ENCODE measurements at places on chromosomes 4 and X.

DNA sequence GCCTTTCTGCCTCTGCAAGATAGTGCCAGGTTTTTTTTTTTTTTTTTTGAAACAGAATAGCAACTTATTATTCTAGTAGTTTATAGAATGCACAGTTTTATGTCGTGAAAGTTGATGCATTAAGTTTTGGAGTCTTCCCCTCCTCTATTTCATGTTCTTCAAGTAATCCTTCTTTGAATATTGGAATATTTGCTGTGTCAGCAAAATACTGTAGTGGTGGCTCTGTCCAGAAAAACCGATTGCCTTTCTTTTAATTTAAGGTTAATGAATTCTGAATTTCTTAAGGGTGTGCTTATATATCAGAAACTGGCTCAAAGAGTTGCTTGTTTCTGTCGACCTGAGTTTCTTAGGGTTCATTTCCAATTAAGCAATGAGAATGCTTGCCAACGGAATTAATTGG, 34.8 kb upstream of the TMSB15B start:
- DNase-seq, result no peak

GRCh38 chr4:27807207-27807606, 946.6 kb downstream of the STIM2 start:
- DNase-seq, result no peak

DNA sequence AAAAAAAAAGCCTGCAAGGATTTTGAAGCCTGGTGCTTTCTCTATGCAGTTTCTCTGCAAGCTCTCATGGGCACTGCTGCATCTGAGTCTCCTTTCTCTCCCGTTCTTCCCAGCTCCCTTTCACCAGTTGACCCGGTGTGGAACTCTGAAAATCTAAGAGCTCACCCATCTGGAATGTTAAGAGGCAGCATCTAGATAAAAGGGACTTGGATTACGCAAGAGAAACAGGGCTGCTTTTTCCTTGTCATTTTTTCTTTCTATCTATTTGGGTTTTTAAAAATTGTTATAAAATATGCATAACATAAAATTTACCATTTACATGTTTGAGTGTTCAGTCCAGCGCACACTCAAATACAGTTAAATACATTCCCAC, 95.2 kb upstream of the RPS6KA3 start:
- no peak for DNase-seq

DNA sequence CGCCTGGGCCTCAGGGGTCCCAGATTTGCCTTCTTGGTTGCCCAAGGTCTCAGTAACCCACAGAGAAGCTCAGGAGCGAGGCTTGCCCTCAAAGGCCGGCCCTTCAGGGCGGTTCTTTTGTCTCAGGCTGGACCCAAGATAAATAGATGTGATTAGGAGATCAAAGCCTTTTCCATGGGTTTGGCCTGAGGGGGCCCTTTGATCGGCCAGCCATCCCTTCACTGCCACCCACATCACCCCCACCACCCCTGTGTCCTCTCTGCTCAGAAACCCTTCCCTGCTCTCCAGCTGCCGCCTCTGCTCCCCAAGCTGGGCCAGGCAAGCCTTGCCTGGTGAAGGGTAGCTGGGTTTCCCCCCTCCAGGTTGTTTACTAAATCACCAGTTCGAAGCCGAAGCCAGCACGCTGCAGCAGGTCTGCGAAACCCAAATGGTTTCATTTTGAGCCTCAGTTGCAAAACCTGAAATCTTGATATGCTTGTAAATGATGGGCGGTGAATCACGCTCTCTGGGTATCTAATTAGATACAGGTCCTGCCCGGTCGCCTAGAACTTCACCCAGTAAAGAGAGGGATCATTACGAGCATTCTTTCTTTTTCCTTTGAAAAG, 202.6 kb upstream of the BCOR start:
- DNase-seq, result peak; percentile 83

GRCh38 chr4:119543779-119544178, 84.8 kb downstream of the PDE5A start:
- no peak for DNase-seq

- DNase-seq, result no peak
Measured at GRCh38 chr4:80144676-80145470, 52.4 kb upstream of the PRDM8 start.

DNA sequence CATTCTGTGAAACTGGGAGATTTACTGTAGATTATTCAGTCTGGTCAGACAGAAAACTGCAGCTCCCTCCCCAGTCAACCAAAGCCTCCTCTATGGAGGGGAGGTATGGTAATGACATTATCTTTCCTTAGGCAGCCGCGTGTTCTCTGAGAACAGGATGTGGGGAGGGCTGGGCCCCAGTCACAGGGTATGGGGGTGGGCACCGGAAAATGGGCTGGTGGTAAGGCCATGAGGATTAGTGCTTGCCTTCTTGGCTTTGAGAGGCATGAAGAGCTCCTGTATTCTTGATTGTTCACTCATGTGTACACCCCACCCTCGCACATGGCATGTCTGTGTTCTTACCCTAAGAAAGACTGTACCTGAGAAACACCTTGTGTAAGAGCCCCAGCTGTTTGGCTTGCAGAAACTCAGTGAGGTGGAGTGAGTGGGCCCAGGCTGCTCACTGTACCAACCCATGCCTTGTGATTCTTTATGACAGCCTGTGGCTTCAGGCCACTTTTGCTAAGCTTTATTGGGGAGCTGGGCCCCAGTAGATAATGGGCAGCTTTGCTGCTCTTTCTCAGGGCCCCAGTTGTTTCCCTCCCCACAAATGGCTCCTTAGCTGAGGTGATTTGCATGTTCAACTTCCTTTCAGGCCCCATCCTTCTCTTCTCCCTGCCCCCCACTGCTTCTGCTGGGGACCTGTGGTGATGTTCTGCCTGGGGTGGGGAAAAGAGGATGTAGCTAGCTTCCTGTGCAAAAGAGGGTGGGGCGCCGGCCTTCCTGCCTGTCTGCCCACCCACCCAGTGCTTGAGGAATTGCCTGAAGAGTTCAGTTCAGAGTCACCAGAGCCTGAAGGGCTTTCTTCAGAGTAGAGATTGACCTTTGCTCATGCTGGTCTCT, 30.7 kb downstream of the MSN start:
- peak; percentile 88 for DNase-seq

DNA sequence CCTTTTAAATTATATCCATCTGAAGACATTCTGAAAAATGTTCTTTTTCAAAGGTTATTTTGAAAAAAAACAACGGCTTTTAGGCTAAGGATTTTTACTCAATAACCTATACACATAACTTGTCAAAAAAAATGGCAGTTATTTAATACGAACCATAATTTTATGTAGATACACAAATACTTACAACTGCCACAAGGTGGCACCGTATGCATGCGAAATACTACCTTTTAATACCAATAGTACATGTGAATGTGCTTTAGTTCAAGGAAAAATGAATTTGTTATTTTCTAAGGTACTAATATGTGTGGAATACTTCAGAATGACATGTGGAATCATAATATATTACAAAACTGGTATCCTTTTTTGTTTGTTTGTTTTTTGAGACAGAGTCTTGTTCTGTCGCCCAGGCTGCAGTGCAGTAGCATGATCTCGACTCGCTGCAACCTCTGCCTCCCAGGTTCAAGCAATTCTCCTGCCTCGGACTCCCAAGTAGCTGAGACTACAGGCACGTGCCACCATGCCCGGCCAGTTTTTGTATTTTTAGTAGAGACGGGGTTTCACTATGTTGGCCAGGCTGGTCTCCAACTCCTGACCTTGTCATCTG, 4.6 kb upstream of the MAD2L1 start:
- peak; percentile 49 for DNase-seq

DNA sequence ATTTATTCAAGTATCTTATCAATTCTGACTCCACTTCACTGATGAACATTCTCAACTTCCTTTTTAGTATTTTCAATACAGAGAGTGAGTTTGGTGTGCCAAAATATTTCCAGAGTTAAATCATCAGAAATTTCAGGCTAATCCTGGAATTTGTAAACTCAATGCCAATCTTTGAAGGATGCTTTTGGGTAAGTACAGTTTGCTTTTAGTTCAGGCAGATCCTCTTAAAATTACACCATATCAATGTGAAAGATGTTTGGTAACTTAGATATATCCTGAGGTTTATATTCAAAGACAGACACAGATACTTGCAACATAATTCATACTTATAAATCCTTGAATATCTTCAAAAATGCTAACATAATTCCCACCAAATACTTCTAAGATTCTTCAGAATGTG, 76.0 kb upstream of the FAM47B start:
- DNase-seq, result no peak

DNA sequence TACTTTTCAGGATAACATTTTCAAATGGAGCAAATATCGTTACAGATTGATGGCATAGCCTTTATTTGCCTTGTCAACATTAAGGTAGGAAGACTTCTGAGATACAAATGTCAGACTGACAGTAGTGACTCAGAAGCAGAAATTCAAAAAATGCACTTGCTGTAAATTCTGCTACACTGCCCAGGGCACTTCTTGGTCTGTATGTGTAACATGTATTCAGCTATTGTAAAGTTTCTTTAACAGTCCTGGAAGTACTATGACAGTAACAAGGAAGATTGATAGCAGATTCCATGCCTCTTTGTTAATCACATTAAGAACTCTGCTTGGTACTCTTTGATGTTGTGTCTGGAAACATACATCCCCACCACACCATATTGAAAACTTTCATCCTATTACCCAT, 69.6 kb upstream of the PCDH18 start:
- no peak for DNase-seq

- no peak for DNase-seq
Measured at GRCh38 chr4:68245594-68245993, at the start of gene TMPRSS11B. TMPRSS11B (minus strand) TSS chr4:68245694; CDS start chr4:68245558, 136 bp downstream.

GRCh38 chr4:128556756-128557155, 252.7 kb upstream of the JADE1 start:
- no peak for DNase-seq

- no peak for DNase-seq
Measured at GRCh38 chr4:183181081-183181480, 82.0 kb downstream of the WWC2 start.

DNA sequence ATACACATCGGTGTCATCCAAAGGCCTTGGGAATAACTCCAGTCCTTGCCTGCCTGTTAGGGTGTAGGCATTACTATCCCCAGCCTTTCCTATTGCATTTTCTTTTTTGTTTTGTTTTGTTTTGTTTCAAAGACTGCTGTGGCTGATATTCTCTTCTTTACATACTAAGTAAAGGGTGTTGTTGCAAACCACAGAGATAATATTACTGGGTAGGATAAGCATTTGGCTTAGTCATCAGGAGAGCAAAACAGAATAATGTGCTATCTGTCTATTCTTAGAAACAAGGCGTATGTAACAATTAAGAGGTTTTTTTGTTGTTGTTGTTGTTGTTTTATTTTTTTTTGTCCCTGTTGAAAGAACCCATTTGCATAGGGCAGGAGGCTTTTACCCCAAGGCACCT, 41.8 kb downstream of the UGT2B28 start:
- DNase-seq, result no peak

DNA sequence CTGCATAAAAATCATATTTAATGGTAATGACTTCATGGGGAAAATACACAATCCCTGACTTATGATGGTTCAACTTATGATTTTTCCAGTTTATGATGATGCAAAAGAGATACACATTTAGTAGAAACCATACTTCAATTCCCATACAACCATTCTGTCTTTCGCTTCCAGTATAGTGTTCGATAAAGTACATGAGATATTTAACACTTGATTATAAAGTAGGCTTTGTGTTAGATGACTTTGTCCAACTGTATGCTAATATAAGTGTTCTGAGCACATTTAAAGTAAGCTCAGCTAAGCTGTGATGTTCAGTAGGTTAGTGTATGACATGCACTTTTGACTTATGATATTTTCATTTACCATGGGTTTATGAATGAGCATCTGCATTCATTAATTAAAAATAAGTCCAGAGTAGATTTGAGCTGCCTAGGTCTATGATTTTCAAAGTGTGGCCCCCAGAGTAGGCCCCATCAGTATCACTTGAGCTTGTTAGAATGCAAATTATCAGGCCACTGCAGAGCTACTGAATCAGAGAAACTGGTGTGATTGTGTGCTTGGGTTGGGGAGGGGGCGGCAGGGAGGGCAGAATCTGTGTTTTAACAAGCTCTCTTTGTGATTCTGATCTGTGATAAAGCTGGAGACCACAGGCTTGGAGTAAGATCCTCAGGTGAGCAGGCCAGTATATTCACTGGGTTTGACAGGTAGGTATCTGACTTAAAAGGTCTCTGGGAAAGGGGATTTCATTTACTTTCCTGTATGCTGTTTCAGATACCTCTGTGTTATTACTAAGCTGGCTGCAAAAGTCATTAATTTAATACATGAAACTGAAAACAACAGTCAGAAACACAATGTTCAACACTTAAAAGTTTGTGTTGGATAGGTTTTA, 8.4 kb downstream of the ATP10D start:
- DNase-seq, result no peak

DNA sequence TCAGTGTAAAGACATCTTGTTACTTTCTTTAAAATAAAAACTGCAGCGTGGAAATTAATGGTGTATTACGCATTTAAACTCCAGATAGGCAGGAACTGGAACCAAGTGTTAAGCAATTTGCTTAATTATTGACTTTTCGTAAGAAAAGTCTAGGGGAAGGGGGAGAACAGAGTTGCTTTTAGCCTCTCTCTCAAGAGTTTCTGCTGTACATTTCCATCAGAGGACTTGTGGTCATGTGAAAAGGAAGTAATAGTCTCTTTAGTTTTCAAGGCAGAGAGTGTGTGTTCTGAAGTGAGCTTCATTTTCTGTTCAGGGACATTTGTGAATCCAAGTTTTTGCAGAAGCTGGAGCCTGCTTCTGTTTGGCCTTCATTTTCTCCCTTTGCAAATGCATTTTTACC, 127.2 kb downstream of the UBE2K start:
- DNase-seq, result no peak

GRCh38 chr4:181528570-181529184, 714.5 kb upstream of the TENM3 start:
- DNase-seq, result peak; percentile 51

DNA sequence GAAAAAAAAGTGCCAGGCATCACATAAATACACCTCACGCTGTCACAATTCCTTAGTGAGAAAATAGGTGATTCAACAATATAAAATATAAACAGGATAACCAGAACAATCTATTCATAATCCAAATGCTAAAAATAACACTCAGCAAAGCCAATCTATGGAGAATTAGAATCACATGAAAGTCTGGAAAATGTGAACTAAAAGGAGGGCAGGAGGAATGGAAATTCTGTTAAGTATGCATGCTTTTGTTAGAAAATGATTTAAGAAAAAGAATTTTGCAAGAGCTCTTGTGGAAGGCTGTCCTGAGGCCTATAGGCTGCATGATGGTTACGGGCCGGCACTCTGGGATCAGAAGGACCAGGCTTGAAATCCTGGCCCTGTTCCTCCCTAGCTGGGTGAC, 70.6 kb upstream of the PROM1 start:
- no peak for DNase-seq

GRCh38 chr4:172390331-172390730, 577.1 kb downstream of the GALNTL6 start:
- DNase-seq, result no peak

- no peak for DNase-seq
Measured at GRCh38 chrX:4881277-4881676, 1167.8 kb upstream of the PRKX start.

DNA sequence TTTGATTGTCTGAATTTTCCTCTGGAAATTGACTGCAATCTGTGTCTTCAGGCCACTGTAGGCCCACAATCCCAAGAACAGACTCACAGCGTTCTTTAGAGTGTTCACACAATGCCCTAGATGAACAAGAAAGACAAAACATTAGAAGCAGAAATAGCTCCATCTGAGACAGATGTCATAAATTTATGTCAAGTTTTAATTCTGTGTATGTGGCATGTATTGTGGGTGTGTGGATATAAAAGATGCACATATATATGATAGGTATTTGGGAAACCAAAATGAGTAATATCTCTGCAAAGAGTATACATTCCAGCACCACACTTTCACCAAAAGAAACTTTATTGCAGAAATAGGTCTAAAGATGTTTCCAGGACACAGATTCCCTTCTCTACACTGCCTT, 176.1 kb downstream of the CORIN start:
- no peak for DNase-seq

- peak; percentile 79 for DNase-seq
Measured at GRCh38 chrX:13101441-13102139, 57.2 kb upstream of the FAM9C start.
